Kasumi-1 (cell line): ENCODE measurements at places on chromosomes 2 and 18.
A peak's percentile ranks its signal among the peaks of the same experiment; 100 is the strongest.

GRCh38 chr2:95264624-95265023 lies 9.6 kb upstream of the PROM2 start:
- DNase-seq = no peak

DNA sequence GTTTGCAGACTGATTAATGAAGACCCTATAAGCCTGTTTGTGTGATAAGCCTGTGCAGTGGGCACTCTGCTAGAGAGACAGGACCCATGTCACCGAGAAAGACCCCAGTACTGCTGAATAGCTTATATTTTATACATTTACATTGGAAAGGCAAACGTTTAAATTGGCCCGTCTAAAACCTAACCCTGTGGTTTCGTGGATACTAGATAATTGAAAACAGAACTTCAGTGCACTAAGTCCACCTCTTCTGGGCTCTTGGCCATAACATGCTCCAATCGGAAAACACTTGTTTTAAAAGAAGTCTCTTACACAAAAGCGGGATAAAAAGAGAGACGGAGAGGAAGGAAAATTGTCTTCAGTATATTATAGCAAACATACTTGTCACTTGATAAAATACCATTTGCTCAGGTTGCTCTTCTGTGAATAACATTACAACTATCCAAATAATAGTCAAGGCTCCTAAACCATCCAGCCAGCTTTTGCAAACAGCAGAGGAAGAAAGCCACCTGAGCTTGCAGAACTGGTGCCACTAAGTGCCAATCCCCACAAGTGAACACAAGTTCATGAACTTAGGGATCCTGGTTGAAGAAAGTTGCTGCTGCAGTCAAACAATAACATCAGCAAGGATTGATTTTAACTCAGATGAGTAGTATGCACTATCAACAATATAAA lies 218.4 kb upstream of the FN1 start:
- no peak for DNase-seq

DNA sequence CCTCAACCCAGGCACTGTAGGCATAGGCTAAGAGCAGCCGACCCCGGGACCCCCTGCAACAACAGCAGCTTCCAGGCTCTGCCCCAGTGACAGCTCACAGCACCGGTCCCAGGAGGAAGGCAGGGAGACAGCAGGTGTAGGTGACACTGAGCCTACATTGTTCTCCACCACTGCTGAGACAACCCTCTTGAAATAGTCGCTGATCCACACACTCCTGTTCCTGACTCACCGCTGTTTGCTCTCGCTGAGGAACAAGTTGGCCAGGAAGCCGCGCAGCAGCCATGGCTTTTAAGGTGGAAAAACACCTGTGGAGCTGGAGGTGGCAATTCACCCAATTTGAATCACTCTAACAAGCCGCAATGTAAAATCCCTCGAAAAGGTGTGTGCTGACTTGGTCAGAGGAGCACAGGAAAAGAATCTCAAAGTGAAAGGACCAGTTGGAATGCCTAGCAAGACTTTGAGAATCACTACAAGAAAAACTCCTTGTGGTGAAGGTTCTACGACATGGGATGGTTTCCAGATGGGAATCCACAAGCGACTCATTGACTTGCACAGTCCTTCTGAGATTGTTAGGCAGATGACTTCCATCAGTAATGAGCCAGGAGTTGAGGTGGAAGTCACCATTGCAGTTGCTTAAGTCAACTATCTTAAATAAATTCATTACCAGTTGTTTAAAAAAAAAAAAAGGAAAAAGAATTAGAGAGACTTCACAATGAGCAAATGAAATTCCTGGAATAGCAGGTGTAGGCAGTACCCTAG lies 167.5 kb downstream of the ARL4C start:
- no peak for DNase-seq

DNA sequence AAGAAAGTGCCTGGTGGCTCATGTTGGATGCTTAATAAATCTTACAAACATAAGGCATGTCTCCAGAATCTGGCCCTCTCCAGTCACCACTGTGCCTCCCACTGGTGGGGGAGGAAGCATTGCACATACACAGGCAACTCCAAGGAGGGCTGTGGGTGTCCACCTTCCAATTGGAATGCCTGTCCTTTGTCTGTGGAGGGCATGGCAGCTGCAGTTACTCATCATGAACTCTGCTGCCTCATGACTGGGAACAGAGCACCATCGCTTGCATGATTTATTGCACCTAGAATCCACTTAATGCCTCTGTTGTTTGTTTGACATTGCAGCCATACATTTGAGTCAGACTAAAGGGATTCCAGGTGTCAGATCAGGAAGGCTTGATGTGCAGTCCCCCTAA lies 278.9 kb downstream of the PRKCE start:
- DNase-seq = no peak

GRCh38 chr2:64615844-64616536 lies 37.7 kb downstream of the SERTAD2 start:
- DNase-seq = no peak

DNA sequence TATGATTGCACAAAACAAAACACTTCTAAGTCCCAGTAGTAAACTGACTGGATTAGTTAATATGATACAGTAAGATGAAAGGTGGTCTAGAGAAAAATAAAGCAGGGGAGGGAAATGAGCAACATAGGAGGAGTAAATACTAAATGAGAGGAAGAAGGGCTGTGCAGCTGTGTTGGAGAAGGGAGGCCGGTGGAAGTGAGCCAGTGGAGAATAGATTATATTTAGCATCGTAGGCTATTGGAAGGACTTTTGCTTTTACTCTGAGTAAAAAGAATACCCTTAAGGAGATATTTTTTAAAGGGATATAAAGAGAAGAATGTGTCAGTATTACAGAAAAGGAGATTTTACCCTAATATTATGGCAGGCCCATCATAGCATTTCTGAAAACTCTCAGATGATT lies 12.7 kb downstream of the WDR75 start:
- DNase-seq = no peak

DNA sequence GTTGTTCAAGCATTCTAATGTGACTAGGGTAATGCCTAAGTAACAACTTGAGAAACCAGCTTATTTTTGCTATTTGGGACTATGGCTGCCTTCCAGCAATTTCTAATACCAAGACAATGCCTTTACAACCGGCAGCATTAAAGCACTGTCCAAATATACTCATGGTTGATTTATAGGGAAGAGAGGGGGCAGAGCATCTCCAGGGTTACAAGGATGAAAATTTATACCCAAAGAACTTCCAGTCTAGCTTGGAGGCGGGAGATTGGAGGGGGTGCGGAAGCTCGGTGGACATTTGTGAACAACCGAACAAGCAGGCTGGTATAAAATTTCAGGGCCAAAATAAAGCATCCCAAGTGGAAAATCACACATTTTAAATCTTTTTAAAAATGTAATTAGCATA lies 294.9 kb upstream of the STON1 start:
- no peak for DNase-seq

DNA sequence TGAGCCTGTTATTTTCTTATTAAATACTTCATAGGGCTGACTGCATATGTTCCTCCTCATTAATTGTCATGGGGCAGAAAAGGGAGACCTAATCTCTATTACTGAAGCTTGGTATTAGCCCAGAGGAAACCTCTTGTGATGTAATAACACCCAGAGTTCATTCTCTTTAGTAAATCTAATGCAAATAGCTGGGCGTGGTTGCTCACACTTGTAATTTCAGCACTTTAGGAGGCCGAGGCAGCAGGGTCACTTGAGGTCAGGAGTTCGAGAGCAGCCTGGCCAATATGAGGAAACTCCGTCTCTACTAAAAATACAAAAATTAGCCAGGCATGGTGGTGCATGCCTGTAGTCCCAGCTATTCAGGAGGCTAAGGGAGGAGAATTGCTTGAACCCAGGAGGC lies 14.7 kb downstream of the DAW1 start:
- DNase-seq = no peak

DNA sequence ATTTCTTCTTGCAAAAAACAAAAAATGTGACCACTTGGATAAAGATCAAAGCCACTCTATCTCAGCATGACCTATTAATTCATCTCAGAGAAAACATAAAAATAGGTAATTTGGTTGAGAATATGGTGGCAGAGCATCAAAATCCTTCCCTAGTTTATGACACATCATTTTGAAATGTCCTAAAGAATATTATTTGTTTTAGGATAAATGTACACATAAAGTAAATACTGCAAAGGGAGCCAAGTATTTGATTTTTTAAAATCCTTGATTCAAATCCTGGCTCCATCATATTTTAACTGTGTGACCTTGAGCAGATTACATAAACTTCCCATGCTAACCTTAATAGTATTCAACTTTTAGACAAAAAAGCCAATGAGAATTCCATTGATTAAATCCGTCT lies 206.6 kb downstream of the CDH2 start:
- DNase-seq = no peak

- DNase-seq = no peak
Measured at GRCh38 chr2:158808426-158808825, 13.3 kb downstream of the DAPL1 start.

DNA sequence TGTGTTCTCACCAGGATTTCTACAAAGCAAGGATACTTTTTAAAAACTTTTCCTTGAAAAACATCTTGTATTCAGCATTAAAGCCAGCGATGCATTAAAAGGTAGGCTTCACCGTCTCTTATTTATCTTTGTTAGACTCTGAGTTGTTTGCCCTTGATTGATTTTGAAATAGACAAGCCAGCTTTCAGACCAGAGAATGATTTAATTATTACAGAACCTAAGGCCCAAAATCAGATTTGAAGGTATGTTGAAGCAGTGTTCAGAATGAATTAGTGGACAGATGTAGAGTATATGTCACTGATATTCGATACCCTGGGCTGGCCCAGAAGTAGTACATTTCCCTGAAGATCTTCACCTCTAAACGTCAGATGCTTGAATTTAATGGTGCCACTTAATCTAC lies 136.4 kb downstream of the THSD7B start:
- DNase-seq = no peak

- no peak for DNase-seq
Measured at GRCh38 chr18:26443853-26444252, 104.5 kb downstream of the KCTD1 start.

DNA sequence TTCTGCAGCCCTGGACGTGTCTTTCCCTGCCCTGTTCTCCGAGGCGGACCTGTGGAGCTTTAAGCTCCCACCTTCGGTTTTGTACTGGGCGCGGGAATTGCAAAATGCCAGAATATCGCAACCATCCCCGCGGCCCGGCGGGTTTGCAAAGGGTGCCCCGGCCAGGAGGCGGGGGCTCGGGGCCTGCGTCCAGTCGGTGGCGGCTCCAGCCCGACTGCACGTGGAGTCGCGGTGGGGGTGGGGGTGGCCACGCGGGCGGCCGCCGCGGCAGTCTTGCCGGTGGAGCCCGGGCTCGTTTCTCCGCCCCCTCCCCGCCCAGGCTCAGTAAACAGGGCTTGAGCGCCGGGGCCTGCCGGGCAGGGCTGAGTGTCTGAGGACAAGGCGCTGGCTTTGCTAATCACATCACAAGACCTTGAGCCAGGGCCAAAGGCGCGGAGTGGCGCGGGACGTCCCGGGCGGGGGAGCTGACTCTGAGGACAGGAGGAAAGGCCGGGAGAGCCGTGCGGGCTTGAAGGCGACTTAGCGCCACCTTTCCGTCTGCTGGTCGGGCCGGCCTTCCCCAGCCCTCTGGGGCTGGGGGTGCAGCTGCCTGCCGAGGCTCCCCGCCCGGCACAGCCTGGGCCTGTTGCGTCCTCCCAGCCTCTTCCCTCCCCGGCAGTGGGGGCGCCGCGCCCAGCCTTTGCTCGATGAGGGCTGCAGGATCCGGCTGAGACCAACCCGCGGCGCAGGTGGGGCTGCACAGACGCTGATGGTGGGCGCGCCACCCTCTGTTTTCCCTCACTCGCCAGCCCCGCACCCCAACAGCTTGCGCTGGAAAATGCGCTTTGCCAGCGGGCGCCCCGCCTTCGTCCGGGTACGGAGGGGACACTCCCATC lies 786 bp upstream of the ZFP36L2 start:
- peak; percentile 74 for DNase-seq

- DNase-seq = no peak
Measured at GRCh38 chr2:129469871-129470270, 509.6 kb upstream of the RAB6C start.
